ENCODE measurements at places on chromosomes 2 and 18. TPM values are rescaled to one million over a fixed set of nuclear protein-coding genes. Genes with fewer than 3 reads are reported as not detected.

The METTL5 gene
- total RNA-seq = 64.8 TPM

The C2orf42 gene
- total RNA-seq = 9.1 TPM

The SPATA3 gene
- total RNA-seq = not detected

The LOXL3 gene
- total RNA-seq = 0.40 TPM

The NUP35 gene
- total RNA-seq = 37.9 TPM

The CLEC4F gene
- not detected for total RNA-seq

The FLACC1 gene
- total RNA-seq = not detected
